Urinary bladder (tissue), 4 donors: ENCODE measurements at places on chromosomes 11 and 22. TPM values are rescaled to one million over a fixed set of nuclear protein-coding genes. Genes with fewer than 3 reads are reported as not detected.

DNA sequence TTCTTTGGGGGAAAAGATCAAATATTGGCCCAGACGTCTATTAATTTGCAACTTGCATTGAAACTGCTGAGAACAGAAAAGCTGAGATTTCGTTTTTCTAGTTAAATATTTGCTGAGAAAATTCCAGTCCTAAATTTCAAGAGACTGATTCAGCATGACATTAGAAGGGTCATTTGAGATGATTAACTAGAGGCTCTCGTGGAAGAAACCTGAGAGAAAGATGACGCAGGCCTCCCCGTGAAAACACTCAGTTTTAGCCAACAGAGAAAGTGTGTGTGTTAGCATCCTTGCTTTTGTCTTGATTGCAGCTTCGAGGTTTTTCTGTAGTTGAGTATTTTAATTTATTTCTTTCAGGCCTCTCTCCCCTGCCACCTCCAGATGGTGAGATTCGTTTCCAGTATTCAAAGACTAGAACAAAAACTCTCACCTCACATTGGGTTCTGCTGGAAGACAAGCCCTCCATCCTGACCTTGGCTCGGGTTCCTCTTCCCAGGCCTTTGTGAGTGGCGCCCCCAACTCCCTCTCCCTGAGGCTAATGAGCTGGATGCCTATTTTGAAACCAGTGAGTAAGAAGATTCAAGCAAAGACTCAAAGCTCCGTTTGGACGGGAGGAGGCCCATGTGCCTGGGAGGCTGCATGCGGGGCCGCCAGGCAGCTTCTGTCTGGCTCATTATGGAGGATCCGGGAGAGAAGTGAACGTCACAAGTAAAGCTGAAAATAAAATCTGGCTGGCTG lies 52.4 kb downstream of the CELSR1 start:
- DNase-seq: no peak

SLN gene
- total RNA-seq: 28.1 TPM

GRCh38 chr11:69485337-69486041 lies 4.0 kb downstream of the LINC01488 start:
- DNase-seq: no peak

SLC1A2 gene
- 17.9 TPM for total RNA-seq

CELSR1 gene
- 4.5 TPM for total RNA-seq

DNA sequence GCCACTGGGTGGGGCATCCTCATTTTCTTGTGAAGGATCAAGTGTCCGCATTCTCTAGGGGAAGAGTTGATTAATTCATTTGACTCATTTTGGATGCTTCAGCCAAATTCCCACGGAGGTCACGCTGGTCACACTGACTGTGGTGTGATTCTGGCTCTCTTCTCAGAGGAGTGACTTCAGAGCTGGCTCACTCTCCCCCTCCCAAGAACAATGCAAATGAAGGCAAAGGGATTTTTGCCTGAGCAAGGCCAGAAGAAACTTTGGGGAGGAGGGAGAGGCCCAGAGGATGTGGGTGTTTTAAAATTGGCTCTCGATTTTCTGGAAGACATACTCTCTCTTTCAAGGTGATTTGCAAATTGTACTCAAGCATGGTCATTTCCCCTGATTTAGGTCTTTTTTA lies 51.1 kb upstream of the LMO2 start:
- DNase-seq: no peak

GRCh38 chr11:109654091-109654490 lies 232.1 kb downstream of the C11orf87 start:
- no peak for DNase-seq

ADAMTS15 gene
- total RNA-seq: 16.4 TPM

DDX17 gene
- 653 TPM for total RNA-seq

DNA sequence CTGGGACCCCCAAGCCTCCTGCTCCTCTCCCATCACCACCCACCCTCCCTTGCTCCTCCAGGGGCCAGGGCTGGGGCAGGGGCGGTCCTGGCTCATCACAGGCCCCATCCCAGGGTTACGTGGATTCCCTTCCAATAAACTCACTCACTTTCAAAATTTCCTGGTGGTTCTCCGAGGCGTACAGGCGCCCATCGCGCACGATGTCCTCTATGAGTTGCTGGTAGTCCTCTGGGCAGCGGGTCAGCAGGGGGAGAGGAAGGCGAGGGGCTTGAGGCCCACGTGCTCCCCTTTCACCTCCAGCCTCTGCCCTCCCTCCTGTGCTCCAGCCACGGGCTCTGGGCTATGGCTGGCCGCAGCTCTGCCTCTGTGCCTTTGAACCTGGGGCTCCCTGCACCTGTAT lies 20.5 kb upstream of the TTLL12 start:
- no peak for DNase-seq

GRCh38 chr22:44184006-44184405 lies 3.3 kb downstream of the PARVG start:
- no peak for DNase-seq

CNIH2 gene
- total RNA-seq: 1.1 TPM

DNA sequence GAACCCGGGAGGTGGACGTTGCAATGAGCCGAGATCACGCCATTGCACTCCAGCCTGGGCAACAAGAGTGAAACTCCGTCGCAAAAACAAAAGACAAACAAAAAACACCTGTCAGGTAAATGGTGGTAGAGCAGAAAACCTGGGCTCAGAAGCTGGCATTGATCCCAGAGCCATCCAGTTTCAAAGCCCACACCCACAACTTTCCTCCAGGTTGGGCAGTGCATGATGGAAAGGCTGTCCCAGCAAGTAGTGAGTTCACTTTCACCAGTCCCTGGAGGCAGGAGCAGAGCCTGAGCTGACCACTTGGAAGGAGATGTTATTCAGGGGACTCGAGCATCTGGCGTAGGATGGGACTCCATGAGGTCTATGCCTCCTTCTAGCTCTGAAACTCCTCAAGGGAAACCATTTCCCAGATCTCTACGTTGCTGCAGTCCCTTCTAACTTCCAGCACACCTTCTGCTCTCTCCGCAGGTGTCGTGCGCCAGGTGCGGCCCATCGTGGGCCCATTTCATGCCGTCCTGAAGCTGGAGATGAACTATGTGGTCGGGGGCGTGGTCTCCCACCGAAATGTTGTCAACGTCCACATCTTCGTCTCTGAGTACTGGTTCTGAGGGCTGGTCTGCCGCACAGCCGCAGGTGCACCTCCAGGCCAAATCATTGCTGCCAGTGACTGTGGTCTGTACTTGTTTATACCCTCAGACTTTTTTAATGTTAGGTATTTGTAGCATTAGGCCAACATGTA lies 71.6 kb upstream of the ATXN10 start:
- no peak for DNase-seq

OR6A2 gene
- 0.85 TPM for total RNA-seq

DNA sequence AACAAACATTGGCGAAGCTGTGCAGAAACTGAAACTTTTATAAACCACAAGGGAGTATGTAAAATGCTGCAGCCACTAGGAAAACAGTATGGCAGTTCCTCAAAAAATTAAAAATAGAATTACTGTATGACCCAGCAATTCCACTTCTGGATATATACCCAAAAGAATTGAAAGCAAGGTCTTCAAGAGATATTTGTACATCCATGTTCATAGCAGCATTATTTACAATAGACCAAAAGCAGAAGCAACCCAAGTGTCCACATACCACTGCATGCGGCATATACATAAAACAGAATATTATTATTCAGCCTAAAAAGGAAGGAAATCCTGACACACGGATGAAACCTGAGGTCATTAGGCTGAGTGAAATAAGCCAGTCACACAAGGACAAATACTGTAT lies 85.8 kb downstream of the RELT start:
- DNase-seq: no peak

ARHGEF17 gene
- 30.7 TPM for total RNA-seq

GP1BB gene
- 1.6 TPM for total RNA-seq

RNF26 gene
- total RNA-seq: 4.7 TPM

- DNase-seq: no peak
Observed at GRCh38 chr22:19172213-19173046, 6.1 kb downstream of the SLC25A1 start.

GRCh38 chr22:28450109-28450508 lies 229.5 kb downstream of the TTC28 start:
- no peak for DNase-seq

- DNase-seq: no peak
Observed at GRCh38 chr11:86507249-86507845, 132.7 kb downstream of the CCDC81 start.

TMA7B gene
- total RNA-seq: 0.26 TPM

- no peak for DNase-seq
Observed at GRCh38 chr11:23959462-23959861, 537.4 kb upstream of the LUZP2 start.

DNA sequence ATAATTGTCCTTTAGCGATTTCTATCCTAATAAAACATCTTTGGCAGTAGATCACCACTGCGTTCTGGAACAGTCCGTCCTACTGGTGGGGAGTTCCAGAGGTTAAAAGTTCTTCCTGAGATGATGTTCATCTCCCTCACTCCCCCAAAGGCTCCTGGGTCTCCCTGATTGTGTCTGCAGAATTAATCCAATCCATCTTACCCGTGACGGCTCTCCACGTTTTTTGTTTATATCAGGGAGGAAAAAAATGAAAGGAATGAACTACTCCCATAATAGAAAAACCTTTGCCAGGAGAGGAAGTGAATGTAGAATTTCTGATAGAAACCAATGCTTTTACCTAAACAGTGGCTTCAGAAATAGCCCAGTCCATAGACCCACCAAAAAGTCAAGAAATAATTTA lies 81.6 kb downstream of the LARGE1 start:
- DNase-seq: no peak

TRAF6 gene
- 14.8 TPM for total RNA-seq

DMC1 gene
- 6.9 TPM for total RNA-seq

GRCh38 chr11:117857734-117858414 lies 18.6 kb downstream of the FXYD6 start:
- no peak for DNase-seq

- DNase-seq: no peak
Observed at GRCh38 chr11:22516111-22516510, 109.5 kb downstream of the FANCF start.

DNA sequence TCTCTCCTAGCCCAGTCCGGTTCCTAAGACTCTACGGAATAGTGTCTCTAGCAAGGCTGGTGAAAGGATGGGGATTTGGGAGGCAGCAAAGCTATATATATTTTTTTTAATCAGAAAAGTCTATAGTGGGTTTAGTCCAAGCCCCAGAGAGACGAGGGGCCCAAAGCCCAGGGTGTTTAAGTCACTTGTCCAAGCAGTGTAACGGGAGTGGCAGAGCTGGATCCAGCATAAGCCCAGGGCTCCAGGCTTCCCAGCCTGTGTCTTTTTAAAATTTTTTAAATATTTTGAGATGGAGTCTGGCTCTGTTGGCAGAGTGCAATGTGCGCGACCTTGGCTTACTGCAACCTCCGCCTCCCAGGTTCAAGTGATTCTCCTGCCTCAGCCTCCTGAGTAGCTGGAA lies 6.8 kb downstream of the GRIK4 start:
- DNase-seq: no peak

H19 gene
- total RNA-seq: 6,669 TPM

PGM2L1 gene
- 14.1 TPM for total RNA-seq

DNA sequence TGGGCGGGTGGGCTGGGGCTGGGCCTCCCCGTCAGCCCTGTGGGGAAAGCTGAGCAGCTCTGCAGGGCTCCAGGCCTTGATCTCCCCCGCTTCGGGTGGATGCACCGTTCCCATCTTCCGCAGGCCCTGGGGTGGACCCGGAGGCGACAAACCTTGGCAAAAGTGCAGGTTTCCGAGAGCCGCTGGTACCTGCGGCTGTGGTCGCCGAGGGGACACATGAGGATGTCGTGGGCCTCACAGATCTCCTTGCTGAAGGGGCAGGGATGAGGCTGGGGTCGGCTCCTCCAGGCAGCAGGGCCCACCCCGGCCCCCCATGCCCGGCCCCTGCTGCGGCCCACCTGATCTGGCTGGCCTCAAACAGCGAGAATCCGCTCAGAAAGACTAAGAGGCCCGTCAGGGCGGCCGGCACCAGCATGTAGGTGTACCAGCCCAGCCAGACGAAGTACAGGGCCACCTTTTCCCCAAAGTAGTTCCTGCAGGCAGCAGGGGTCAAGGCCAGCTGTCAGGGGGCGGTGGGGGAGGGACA lies 11.8 kb downstream of the ANO9 start:
- no peak for DNase-seq

- DNase-seq: peak; percentile 56
Observed at GRCh38 chr11:72821920-72822799, 7.9 kb downstream of the ATG16L2 start.

GRCh38 chr11:87295237-87295636 lies 257.5 kb downstream of the TMEM135 start:
- no peak for DNase-seq
